ENCODE measurements at places on chromosomes 13 and 19. TPM values are rescaled to one million over a fixed set of nuclear protein-coding genes. Genes with fewer than 3 reads are reported as not detected.

GRCh38 chr19:12885749-12886650, 1.0 kb downstream of the KLF1 start:
- no peaks in the 10 kb centered on the region for H3K4me1 ChIP-seq
- no peaks in the 10 kb centered on the region for H3K27me3 ChIP-seq
- no peak for DNase-seq
- no peak overlapping the region for H3K4me3 ChIP-seq
- H3K27ac ChIP-seq: no peak overlapping the region

DNA sequence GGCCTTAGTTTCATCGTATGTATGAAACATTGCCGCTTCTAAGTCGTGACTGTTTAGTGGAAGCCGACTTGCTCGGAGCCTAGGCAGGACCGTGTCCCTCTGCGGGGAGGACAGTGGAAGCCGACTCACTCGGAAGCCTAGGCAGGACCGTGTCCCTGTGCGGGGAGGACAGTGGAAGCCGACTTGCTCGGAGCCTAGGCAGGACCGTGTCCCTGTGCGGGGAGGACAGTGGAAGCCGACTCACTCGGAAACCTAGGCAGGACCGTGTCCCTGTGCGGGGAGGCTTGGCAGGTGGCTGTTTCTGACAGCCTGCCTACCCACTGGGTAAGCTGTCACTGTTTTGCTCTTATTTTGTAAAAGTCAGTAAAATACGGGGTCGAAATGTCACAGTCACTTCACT, 20.4 kb upstream of the DCUN1D2 start:
- H3K27ac ChIP-seq: no peak overlapping the region
- H3K4me3 ChIP-seq: no peak overlapping the region
- DNase-seq: no peak
- no peaks in the 10 kb centered on the region for H3K27me3 ChIP-seq

DNA sequence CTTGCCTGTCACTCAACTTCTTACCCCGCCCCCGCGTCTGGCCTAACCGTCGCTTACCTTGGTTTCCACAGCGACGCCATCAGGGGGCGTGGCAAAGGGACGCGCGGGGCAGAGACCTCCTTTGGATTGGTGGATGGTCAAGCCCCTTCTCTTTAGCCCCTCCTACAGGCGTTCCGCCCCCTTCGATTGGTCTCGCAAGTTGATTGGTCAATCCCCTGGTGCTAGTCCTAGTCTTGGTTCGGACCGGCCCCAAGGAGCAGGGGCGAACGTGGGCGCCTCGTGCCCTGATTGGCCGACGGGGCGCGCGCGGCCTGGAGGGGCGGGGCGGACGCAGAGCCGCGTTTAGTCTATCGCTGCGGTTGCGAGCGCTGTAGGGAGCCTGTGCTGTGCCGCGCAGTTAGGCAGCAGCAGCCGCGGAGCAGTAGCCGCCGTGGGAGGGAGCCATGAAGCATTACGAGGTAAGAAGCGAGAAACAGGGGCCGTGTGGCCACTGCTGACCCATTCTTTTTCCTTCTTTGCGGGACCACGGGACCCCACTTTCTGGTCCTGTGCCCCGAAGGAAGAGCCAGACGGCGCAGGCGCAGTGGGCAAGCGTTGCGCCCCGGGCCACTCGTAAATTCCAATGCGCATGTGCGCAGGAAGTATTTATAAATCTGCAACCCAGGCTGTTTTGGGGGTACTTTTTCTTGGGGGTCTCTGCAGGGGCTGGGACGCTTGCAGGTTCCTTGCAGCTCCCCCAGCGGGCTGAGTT, at the start of gene TECR:
Gene TECR, plus strand, starts transcription at position 341 of the 751 bp plus-strand sequence. Its CDS starts 103 bp downstream, at position 444.
- H3K4me3 ChIP-seq: peak within 1 kb of the TSS; percentile 65
- no peaks in the 10 kb centered on the region for H3K27me3 ChIP-seq
- no peaks in the 10 kb centered on the region for H3K36me3 ChIP-seq
- no peak within 1 kb of the TSS for H3K27ac ChIP-seq

DNA sequence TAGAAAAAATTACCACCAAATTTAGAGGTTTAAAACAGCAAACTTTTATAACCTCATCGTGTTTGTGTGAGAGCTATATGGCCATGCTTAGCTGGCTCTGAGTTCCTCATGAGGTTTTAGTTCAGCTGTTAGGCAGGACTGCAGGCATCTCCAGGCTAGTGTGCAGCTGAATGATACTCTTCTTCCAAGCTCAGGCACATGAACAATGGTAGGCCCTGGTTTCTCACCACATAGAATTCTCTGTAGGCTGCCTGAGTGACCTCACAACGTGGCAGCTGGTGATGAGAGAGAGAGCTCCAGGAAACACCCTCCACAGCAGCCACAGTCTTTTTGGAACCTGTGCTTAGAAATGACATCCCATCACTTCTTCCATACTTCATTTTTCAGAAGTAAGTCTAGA, 540.6 kb upstream of the MIR17HG start:
- no peaks in the 10 kb centered on the region for H3K4me1 ChIP-seq
- no peaks in the 10 kb centered on the region for H3K36me3 ChIP-seq
- H3K27ac ChIP-seq: no peak overlapping the region
- H3K4me3 ChIP-seq: no peak overlapping the region
- H3K27me3 ChIP-seq: no peaks in the 10 kb centered on the region

Gene MTMR6
- 12.6 TPM for polyA plus RNA-seq

GRCh38 chr13:91805605-91806004, 407.2 kb downstream of the GPC5 start:
- H3K36me3 ChIP-seq: no peaks in the 10 kb centered on the region
- no peak for DNase-seq
- no peaks in the 10 kb centered on the region for H3K27me3 ChIP-seq
- no peaks in the 10 kb centered on the region for H3K4me1 ChIP-seq
- no peak overlapping the region for H3K4me3 ChIP-seq

Gene ZNF837
- 0.75 TPM for polyA plus RNA-seq

Gene ADGRE1
- 0.08 TPM for polyA plus RNA-seq

GRCh38 chr19:44618640-44619357, 5.4 kb downstream of the IGSF23 start:
- no peak for DNase-seq
- H3K4me1 ChIP-seq: no peaks in the 10 kb centered on the region
- H3K36me3 ChIP-seq: no peaks in the 10 kb centered on the region
- no peak overlapping the region for H3K27ac ChIP-seq
- H3K4me3 ChIP-seq: no peak overlapping the region
- no peaks in the 10 kb centered on the region for H3K27me3 ChIP-seq

DNA sequence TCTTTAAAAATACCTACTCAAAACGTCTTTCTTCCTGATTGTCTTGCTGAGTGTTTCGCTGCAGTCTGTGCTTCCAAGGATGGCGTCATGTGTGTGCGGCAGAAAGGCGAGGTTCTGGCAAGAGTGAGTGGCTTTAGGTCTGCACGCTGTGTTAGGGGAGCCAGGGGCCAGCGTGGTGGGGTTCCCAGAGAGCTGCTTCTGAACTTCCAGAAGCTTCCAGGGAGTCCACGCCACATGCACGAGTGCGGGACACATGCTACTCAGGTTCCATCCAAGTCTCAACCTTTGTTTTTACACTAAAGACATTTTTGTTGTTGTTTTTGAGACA, 67.9 kb downstream of the ATP11A start:
- H3K27ac ChIP-seq: no peak overlapping the region
- no peak for DNase-seq
- no peaks in the 10 kb centered on the region for H3K27me3 ChIP-seq
- H3K4me1 ChIP-seq: no peaks in the 10 kb centered on the region

DNA sequence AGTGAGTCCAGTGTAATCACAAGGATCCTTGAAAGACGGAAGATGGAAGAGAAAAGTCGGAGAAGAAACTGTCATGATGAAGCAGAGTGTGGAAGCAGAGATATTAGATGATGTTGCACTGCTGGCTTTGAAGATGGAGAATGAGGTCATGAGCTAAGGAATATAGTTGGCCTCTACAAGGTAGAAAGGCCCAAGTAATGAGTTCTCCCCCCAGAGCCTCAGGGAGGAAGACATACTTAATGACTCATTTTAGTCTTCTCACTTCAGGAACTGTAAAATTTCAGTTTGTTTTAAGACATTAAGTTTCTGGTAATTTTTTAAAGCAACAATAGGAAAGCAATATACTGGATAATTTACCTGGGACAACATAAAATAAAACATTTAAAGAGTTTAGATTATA, 1331.5 kb upstream of the PCDH20 start:
- H3K27ac ChIP-seq: no peak overlapping the region
- no peaks in the 10 kb centered on the region for H3K4me1 ChIP-seq
- no peak for DNase-seq
- H3K27me3 ChIP-seq: no peaks in the 10 kb centered on the region
- H3K36me3 ChIP-seq: no peaks in the 10 kb centered on the region
- H3K4me3 ChIP-seq: no peak overlapping the region

DNA sequence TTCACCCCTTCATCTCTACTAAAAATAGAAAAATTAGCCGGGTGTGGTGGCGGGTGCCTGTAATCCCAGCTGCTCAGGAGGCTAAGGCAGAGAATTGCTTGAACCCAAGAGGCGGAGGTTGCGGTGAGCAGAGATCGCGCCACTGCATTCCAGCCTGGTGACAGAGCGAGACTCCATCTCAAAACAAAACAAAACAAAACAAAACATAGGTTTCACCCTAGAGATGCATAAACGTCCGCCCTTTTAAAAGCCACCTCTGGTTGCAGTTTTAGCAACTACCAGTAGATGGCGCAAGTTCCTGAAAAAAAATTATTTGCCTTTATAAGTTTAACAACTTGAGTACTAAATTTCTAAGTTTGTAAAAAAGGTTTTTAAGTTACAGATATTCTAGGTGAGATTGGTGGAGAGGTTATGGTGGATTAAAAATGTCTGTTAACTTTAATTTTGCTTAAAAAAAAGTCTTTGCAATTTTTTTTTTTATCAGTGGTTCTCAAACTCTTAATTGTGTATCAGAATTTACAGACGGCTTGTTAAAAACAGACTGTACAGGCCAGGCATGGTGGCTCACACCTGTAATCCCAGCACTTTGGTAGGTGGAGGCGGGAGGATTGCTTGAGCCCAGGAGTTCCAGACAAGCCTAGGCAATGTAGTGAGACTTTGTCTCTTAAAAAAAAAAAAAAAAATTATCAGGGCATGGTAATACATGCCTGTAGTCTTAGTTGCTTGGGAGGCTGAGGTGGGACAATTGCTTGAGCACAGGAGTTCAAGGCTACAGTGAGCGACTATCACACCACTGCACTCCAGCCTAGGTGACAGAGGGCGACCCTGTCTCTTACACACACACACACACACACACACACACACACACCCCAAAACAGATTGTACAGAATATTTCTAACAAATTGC, 42.1 kb downstream of the NAA16 start:
- H3K36me3 ChIP-seq: peaks cover 2% of the 10 kb centered on the region
- no peak for DNase-seq
- no peaks in the 10 kb centered on the region for H3K4me1 ChIP-seq
- H3K4me3 ChIP-seq: no peak overlapping the region
- no peaks in the 10 kb centered on the region for H3K27me3 ChIP-seq
- no peak overlapping the region for H3K27ac ChIP-seq

GRCh38 chr19:35757231-35757748, 461 bp upstream of the HSPB6 start:
- H3K27ac ChIP-seq: peak overlapping the region; percentile 97
- H3K4me1 ChIP-seq: no peaks in the 10 kb centered on the region
- H3K27me3 ChIP-seq: no peaks in the 10 kb centered on the region
- no peaks in the 10 kb centered on the region for H3K36me3 ChIP-seq
